NCI-H1436 treated with DMSO at 0.1 percent for 48 hours (cell line): ENCODE measurements at places on chromosomes 4 and X.

- no peak for DNase-seq
Observed at GRCh38 chr4:110742143-110742542, 119.3 kb upstream of the PITX2 start.

- DNase-seq = no peak
Observed at GRCh38 chrX:41145920-41146608, 60.8 kb downstream of the USP9X start.

GRCh38 chr4:110195561-110196205 is 2.7 kb downstream of the ELOVL6 start:
- DNase-seq = no peak

DNA sequence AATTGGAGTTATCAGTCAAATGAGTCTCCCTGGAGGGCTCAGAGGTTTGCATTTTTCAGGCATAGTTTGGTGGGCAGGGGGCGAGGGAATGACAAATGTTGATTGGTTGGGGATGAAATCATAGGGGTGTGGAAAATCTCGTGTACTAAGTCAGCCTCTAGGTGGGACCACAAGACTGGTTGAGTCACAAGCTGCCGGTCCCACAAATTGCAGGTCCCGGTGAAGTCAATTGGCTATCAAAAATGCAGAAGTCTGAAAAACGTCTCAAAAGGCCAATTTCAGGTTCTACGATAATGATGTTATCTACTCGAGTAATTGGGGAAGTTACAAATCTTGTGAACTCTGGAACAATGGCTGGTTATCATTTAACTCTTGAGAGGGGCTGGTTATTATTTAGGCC is 98.8 kb upstream of the DHX15 start:
- DNase-seq = no peak

- peak; percentile 19 for DNase-seq
Observed at GRCh38 chr4:140152013-140152703, 1.8 kb downstream of the MAML3 start.

DNA sequence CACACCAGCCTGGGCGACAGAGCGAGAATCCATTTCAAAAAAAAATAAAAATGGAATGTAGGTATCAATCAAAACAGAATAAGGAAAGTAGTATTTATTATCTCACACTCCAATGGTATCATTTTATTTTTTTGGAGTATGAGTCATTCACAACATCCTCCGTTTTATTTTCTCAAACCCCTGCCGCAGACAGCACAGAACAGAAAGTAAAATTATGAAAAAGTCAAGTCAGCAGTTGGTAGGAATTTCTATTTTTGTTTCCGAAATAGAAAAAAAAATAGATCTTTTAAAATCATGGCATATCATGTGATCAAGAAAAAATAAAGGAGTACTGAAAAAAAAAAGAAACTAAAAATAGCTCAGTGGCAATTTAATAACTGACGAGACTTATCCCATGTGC is 490.7 kb upstream of the TENM3 start:
- DNase-seq = no peak

GRCh38 chr4:6614701-6615230 is 25.7 kb upstream of the MRFAP1 start:
- no peak for DNase-seq

DNA sequence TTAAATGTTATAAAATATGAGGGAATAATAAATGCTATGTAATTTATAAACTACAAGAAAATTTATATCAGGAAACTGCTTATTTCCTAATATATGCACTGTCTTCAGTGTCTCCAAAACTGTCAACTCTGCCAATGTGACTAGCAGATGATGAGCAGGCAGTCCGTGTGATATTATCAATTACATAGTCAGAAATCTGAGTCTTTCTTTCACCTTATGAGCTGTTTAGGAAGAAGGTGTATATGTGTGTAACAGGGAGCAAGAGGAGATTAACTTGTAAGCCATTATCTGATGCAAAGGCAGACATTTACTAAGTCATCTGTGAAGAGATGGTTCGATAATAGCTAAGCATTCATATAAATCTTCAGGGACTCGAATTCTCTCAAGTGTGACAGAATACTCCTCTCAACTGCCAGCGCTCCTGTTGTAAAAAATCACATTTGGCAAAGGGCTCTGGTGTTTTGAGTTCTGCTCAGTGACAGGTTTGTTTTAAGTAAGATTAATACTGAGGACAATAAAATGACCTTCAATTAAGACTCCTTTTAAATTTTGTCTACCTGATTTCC is 79.7 kb downstream of the SNCA start:
- DNase-seq = no peak

DNA sequence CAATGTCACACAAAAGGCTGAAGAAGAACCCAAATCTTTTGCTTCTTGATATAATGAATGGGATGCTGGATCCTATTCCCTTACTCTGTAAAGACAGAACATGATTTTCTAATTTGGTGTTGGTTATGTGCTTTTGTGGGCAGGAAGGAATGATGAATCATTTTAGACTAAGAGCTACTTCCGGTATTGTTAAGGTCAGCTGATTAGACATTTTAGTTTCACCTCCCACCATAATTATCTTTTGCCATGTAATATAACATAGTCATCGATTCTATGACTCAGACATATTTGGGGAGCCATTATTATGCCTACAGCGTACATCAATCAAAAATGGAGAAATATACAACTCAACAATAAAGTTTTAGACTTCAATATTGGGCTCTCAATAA is 265.3 kb downstream of the ZNF674 start:
- DNase-seq = no peak

- no peak for DNase-seq
Observed at GRCh38 chr4:182343453-182343852, 100.3 kb downstream of the TENM3 start.
